CD4-positive, alpha-beta memory T cell (primary cell): ENCODE measurements at places on chromosomes 4 and X. TPM values are rescaled to one million over a fixed set of nuclear protein-coding genes. Genes with fewer than 3 reads are reported as not detected.

NLGN4X gene
- not detected for total RNA-seq

DNA sequence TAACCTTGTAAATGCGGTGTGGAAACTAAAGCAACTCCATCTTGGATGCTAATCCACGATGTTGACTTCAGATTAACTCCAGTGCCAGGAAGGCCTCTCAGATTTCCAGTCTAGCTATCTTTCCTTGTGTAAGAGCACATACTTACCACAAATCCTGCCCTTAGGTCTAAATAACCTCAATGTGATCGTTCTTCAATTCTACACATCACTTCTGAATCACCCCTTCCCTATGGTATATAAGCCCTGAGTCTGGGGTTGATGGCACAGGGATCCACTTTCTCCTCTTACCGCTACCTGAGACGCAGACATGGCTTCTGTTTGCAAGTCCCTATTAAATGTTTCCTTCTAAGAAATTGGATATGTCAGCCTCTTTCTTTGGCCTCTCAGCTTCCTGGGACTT lies 17.5 kb upstream of the ZNF41 start:
- H3K36me3 ChIP-seq: no peaks in the 10 kb centered on the region
- H3K27me3 ChIP-seq: no peaks in the 10 kb centered on the region
- no peak for DNase-seq
- no peaks in the 10 kb centered on the region for H3K4me1 ChIP-seq

DNA sequence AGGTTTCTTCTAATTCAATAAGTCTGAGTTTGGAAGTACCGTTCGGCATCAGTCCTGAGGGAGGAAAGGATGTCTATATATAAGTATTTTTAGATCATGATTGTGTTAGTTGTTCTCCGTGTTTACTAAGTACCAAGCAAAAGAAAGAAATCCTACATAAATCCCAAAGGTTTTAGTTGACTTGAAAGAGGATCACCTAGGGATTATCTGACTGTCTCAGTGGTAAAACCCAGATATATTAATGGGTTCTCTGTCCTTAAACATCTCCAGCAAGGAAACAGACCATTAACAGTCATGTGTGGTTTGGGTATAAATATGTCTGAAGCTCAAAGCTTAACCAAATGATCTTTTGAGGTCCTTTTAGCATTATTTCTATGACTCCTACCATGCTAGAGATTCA lies 207.1 kb upstream of the RASGEF1B start:
- H3K27me3 ChIP-seq: peaks cover 5% of the 10 kb centered on the region
- no peaks in the 10 kb centered on the region for H3K4me1 ChIP-seq
- no peak overlapping the region for H3K4me3 ChIP-seq
- H3K27ac ChIP-seq: no peak overlapping the region

PDGFC gene
- total RNA-seq: not detected

PGAM4 gene
- not detected for total RNA-seq

GRCh38 chr4:114180481-114180880 lies 201.0 kb upstream of the ARSJ start:
- H3K4me3 ChIP-seq: no peak overlapping the region
- no peak overlapping the region for H3K27ac ChIP-seq
- H3K27me3 ChIP-seq: no peaks in the 10 kb centered on the region
- no peak for DNase-seq
- H3K36me3 ChIP-seq: no peaks in the 10 kb centered on the region
- H3K4me1 ChIP-seq: no peaks in the 10 kb centered on the region

GRCh38 chrX:115060013-115060412 lies 42.6 kb upstream of the IL13RA2 start:
- no peaks in the 10 kb centered on the region for H3K36me3 ChIP-seq
- no peaks in the 10 kb centered on the region for H3K27me3 ChIP-seq
- H3K4me1 ChIP-seq: no peaks in the 10 kb centered on the region
- no peak overlapping the region for H3K27ac ChIP-seq

- no peak for DNase-seq
- H3K4me3 ChIP-seq: no peak overlapping the region
- no peak overlapping the region for H3K27ac ChIP-seq
- H3K27me3 ChIP-seq: no peaks in the 10 kb centered on the region
Measured at GRCh38 chr4:159764343-159764952, 661.6 kb downstream of the RAPGEF2 start.

DNA sequence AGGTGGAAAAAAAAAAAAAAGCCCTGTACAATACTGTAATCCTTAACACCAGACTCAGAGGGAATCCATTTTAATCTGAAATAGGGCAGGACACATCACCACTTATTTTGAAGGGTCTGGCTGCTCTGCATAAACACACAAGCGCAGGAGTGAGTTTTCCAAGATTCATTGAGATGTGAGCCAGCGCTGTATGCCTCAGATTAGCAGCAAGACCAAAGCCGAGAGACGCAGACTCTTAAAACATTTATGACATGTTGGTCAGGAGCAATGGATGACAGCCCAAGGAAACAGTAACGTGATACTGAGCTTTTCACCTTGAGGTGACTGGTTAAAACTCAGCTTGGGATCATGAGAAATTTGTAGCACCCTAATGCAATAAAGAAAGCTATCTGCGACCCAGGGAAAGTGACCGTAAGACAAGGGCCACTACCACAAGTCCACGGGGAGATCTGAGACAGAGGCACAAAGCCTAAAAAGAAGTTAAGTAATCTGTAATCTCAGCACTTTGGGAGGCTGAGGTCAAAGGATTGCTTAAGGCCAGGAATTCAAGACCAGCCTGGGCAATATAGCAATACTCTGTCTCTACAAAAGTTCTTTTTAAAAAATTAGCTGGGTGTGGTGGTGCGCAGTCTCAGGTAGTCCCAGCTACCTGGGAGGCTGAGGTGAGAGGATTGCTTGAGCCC lies 210.6 kb downstream of the COL25A1 start:
- no peak for DNase-seq
- no peaks in the 10 kb centered on the region for H3K4me1 ChIP-seq
- no peaks in the 10 kb centered on the region for H3K36me3 ChIP-seq
- H3K27me3 ChIP-seq: no peaks in the 10 kb centered on the region
- no peak overlapping the region for H3K4me3 ChIP-seq

DNA sequence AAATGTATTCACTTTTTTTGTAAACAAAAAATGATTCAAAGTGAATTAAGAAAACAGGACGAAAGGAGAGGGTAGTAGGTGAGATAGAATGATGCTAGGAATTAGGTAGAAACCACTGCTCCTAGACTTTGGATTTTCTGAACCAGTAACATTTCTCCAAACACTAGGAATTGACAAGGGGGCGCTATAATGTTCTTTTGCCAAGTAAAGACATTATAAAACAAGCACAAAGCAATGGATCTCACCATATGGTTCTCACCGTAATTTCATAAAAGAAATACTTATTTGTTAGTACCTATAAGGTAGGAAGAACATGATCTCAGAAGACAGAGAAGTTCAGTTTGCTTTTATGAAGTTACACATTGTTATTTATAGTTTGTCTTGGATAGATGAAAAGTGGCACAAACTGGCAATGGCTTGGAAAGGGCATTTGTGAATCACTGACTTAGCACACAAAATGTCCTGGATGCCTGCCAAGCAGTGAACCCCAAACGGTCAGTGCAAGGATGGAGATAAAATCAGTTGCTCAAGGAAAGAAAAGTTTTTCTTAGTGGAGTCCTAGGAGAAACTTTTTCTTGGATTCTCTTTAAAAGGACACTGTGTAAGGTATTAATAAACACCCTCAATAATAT lies 8.1 kb upstream of the TBC1D1 start:
- no peak overlapping the region for H3K27ac ChIP-seq
- no peaks in the 10 kb centered on the region for H3K36me3 ChIP-seq
- DNase-seq: no peak
- H3K27me3 ChIP-seq: no peaks in the 10 kb centered on the region

SHROOM4 gene
- not detected for total RNA-seq
